ENCODE measurements at places on chromosomes 4 and X. TPM values are rescaled to one million over a fixed set of nuclear protein-coding genes. Genes with fewer than 3 reads are reported as not detected.
A peak's percentile ranks its signal among the peaks of the same experiment; 100 is the strongest.

DNA sequence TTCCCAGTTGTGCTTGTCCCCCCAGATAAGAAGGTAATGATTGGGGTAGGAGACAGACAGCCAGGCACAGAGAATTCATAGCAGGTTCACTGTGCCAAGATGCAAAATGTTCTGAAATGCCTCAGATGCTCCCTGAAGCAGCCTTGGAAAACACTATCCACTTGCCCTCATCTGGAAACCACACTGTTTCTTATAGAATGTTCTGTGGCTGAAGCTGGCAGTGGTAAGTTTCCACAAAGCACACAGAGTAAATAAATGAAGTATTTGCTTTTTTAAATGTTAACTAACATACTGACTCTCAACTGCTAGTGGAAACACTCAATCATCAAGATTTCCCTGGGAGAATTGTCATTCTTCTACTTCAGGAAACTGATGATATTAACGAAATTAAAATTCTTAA lies 311.4 kb downstream of the PRDM5 start:
- no peaks in the 10 kb centered on the region for H3K36me3 ChIP-seq
- no peak overlapping the region for H3K4me3 ChIP-seq
- no peaks in the 10 kb centered on the region for H3K4me1 ChIP-seq
- DNase-seq: no peak
- H3K27ac ChIP-seq: no peak overlapping the region

DNA sequence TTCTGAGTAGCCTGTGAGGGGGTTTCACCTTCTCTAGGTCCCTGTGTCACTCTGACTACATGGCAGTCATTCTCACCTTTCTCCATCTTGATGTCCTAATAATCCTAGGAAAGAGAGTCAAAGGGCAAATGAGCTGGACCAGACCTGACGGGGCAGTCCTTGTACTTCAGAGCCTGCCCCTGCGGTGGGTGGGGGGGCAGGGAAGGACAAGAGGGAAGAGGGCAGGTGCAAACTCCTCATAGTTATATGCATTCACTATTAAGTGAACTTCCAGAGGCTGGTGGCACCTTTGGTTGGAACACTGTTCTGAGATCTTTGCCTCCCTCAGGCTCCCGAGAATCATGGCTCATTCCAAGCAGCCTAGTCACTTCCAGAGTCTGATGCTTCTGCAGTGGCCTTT lies at the start of gene AWAT1:
AWAT1 (plus strand) TSS at position 301 of the 400 bp plus-strand sequence; CDS start at position 342, 41 bp downstream.
- H3K4me1 ChIP-seq: no peaks in the 10 kb centered on the region
- H3K27ac ChIP-seq: no peak within 1 kb of the TSS
- no peak for DNase-seq
- H3K4me3 ChIP-seq: no peak within 1 kb of the TSS
- no peaks in the 10 kb centered on the region for H3K27me3 ChIP-seq
- no peaks in the 10 kb centered on the region for H3K36me3 ChIP-seq

- H3K36me3 ChIP-seq: no peaks in the 10 kb centered on the region
- H3K4me3 ChIP-seq: no peak overlapping the region
- no peak for DNase-seq
Measured at GRCh38 chr4:123916821-123917220, 520.2 kb downstream of the SPRY1 start.

DNA sequence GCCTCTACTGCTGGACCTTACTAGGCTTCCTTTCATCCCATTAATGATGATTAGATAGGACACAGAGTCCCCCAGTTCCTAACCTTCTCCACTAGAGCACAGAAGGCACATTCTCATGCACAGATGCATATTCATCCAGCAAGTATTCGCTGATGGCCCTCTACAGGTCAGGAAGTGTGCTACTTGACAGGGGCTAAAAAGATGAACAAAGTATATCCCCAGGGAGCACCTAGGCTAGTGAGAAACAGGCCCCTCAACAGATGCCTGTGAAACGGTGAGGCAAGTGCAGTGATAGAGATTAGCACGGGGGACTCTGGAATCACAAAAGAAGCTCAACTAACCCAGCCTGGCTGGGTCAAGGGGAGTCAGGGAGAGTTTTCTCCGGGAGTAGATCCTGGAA lies 95.8 kb downstream of the MGST2 start:
- H3K27ac ChIP-seq: no peak overlapping the region
- DNase-seq: no peak
- H3K4me1 ChIP-seq: peaks cover 34% of the 10 kb centered on the region
- H3K4me3 ChIP-seq: no peak overlapping the region

DNA sequence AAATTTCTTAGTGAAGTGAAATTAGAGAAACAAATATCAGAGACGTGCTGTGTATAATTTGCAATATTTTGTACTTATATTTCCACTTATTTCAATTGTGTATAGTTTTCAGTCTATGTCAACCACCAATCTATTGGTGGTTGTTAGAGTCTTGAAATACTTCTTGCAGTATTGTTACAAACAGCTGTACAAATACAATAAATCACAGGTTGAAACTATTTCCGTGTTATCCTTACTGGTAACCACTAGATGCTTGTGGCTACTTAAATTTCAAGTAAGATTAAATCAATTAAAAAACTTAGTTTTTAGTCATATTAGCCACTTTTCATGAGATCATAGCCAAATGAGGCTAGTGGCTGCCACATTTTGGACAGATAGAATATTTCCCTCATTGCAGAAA lies 520.5 kb downstream of the GBA3 start:
- H3K36me3 ChIP-seq: no peaks in the 10 kb centered on the region
- no peak for DNase-seq
- H3K4me1 ChIP-seq: no peaks in the 10 kb centered on the region
- H3K4me3 ChIP-seq: no peak overlapping the region

DNA sequence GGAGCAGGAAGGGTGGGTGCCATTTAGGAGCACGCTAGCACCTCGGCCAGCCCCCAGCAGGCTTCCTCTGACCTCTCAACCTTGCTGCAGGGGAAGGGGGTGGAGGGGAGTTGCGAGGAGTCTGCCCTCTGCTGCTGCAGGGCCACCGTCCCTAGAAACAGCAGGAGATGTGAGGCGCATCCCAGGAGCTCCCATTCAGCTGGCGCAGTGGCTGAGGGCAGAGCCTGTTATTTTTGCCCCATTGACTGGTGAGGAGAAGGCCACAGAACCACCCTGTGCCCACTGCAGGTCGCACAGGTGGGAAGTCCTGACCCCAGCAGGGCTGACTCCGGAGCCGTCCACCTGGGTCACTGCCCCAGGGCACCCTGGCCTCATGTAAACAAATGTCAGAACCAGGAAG lies 8.0 kb downstream of the PDE6B start:
- H3K4me1 ChIP-seq: no peaks in the 10 kb centered on the region
- no peak overlapping the region for H3K27ac ChIP-seq
- peaks cover 5% of the 10 kb centered on the region for H3K27me3 ChIP-seq
- DNase-seq: no peak
- no peak overlapping the region for H3K4me3 ChIP-seq
- H3K36me3 ChIP-seq: no peaks in the 10 kb centered on the region

GRCh38 chr4:189060104-189060503 lies 880.6 kb upstream of the FRG1 start:
- no peaks in the 10 kb centered on the region for H3K4me1 ChIP-seq
- no peaks in the 10 kb centered on the region for H3K36me3 ChIP-seq
- no peak overlapping the region for H3K27ac ChIP-seq

DNA sequence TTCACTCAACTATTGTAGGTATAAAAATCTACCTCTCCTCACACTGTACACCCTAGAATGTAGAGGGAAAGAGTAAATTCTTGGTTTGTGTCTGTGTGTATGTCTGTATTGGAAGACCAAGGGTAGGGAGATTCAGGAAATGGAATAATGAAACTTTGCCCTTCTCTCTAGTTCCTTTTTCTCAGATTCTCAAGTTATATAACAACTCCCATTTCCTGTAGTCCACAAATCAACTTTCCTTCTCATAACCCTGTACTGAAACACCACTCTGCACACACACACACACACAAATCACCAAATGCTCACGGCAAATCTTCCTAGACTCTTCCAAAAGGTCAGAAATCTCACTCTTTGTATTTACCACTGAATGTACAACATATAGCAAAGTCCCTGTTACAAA lies 824.5 kb upstream of the DIAPH2 start:
- no peaks in the 10 kb centered on the region for H3K4me1 ChIP-seq
- no peak for DNase-seq
- no peaks in the 10 kb centered on the region for H3K36me3 ChIP-seq
- no peak overlapping the region for H3K4me3 ChIP-seq

DNA sequence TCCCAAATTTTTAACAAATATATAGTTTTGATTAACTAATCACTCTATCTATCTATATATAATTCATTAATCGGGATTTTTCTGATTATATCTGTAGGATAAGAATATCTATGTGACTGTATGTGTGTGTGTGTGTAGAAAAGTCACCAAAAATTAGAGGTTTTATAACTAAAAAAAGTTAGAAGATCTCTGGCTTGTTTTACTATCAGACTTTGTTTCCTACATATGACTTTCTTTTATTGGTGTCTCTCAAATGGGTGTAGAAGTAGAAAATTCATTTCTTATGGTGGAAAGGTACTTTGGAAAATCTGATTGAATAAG lies 26.7 kb upstream of the TMPRSS11D start:
- no peak overlapping the region for H3K4me3 ChIP-seq
- no peak overlapping the region for H3K27ac ChIP-seq
- no peak for DNase-seq
- no peaks in the 10 kb centered on the region for H3K36me3 ChIP-seq
- no peaks in the 10 kb centered on the region for H3K4me1 ChIP-seq

GRCh38 chr4:27248829-27249228 lies 388.2 kb downstream of the STIM2 start:
- DNase-seq: no peak
- H3K36me3 ChIP-seq: no peaks in the 10 kb centered on the region
- H3K27me3 ChIP-seq: no peaks in the 10 kb centered on the region
- no peak overlapping the region for H3K4me3 ChIP-seq

- no peak overlapping the region for H3K4me3 ChIP-seq
- no peaks in the 10 kb centered on the region for H3K27me3 ChIP-seq
- no peaks in the 10 kb centered on the region for H3K4me1 ChIP-seq
- no peak overlapping the region for H3K27ac ChIP-seq
Measured at GRCh38 chr4:154184238-154184637, 307.4 kb downstream of the DCHS2 start.

Gene P2RY4
- total RNA-seq: 0.84 TPM

DNA sequence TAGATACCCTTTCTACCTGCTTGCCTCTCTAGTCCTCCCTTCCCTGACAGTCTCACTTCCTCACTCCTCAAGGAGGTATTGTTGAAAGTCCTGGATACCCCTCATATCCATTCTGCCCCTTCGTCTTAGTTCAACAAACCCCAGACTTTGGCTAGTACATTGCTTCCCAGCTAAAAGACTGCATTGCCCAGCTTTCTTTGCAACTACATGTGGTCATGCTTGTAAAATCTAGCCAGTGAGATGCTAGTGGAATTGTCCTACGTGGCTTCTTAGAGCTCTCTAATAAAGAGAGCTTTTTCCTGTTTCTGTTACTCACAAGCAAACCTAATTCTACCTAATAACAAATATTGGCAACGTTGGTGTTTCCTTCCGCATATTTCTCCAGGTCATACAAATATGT lies 237.9 kb upstream of the PSAPL1 start:
- no peaks in the 10 kb centered on the region for H3K27me3 ChIP-seq
- no peak overlapping the region for H3K4me3 ChIP-seq
- no peak for DNase-seq
- H3K4me1 ChIP-seq: no peaks in the 10 kb centered on the region
- H3K36me3 ChIP-seq: no peaks in the 10 kb centered on the region

Gene VCX
- total RNA-seq: not detected

DNA sequence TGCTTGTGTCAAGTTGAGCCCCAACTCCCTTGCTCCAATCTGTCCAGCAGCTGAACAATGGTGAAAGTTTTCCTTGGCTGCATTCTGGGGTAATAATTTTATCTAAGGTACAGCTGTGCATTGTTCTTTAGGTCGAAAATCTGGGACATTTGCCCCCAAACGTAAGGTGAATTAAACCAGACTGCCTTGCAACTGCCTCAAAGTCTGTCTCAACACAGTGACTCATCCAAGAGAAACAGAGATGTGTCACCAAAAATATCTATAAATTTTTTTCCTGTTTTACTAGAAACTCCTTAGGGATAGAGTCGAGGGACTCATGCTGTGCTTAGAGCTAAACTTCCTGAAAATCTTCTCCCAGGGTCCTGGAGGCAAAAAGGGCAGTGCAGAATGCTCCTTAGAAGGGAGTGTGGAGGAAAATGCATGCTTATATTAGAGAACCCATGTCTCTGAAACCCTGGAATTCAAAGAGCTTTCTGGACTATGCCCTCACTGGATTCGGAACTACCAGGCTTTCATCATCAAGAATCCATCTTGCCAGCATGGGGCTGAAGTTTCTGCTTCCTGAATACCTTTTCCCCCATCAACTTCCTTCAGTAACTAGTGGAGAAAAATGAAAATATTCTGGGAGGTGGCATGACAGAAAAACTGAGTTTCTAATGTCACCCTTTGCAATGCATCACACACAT lies 115.7 kb downstream of the PALLD start:
- no peaks in the 10 kb centered on the region for H3K36me3 ChIP-seq
- H3K27me3 ChIP-seq: no peaks in the 10 kb centered on the region
- no peak for DNase-seq
- H3K4me1 ChIP-seq: peaks cover 5% of the 10 kb centered on the region
- H3K27ac ChIP-seq: no peak overlapping the region

Gene INPP4B
- total RNA-seq: 16.3 TPM

DNA sequence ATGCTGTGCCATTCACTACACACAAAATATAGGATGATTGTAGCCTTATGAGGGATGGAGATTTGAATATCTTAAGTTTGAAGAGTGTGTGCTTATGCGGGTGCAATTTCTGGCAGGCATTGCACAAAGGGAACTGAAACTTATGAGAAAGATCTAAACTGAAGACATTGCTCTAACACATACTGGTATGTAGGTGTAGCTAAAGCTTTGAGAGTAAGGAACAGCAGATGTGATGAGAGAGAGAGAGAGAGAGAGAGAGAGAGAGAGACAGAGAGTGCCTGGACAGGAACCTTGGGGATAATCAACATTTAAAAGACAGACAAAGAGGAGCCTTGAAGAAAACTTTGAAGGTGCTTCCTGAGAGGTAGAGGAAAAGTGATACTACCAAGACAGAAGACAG lies 379.7 kb downstream of the SPRY1 start:
- no peak overlapping the region for H3K27ac ChIP-seq
- no peak for DNase-seq
- H3K36me3 ChIP-seq: no peaks in the 10 kb centered on the region
- H3K4me1 ChIP-seq: peaks cover 5% of the 10 kb centered on the region

GRCh38 chr4:185396724-185397385 lies at the start of gene ANKRD37:
ANKRD37 (plus strand) TSS chr4:185396841; CDS start chr4:185396924, 83 bp downstream.
- H3K4me3 ChIP-seq: peak within 1 kb of the TSS; percentile 87
- no peaks in the 10 kb centered on the region for H3K4me1 ChIP-seq
- peak within 1 kb of the TSS; percentile 99 for H3K27ac ChIP-seq

Measured in tibial nerve (tissue), 4 donors.